ENCODE measurements at places on chromosomes 2 and 18. TPM values are rescaled to one million over a fixed set of nuclear protein-coding genes. Genes with fewer than 3 reads are reported as not detected.

Gene HOXD11
- total RNA-seq, result 6.0 TPM

Gene FOXD4L1
- not detected for total RNA-seq

Gene DYNAP
- total RNA-seq, result not detected

Gene RTP5
- not detected for total RNA-seq

Gene HOXD13
- 14.9 TPM for total RNA-seq

Gene AGBL5
- total RNA-seq, result 12.0 TPM
